ENCODE measurements at places on chromosomes 12 and 14. TPM values are rescaled to one million over a fixed set of nuclear protein-coding genes. Genes with fewer than 3 reads are reported as not detected.
A peak's percentile ranks its signal among the peaks of the same experiment; 100 is the strongest.

Gene SIX4
- total RNA-seq: 6.0 TPM

Gene KRT80
- total RNA-seq: 0.71 TPM

Gene GXYLT1
- total RNA-seq: 11.1 TPM

Gene MAP1LC3B2
- total RNA-seq: 1.0 TPM

Gene IGF1
- total RNA-seq: 103 TPM

Gene SLCO1A2
- total RNA-seq: not detected

Gene OR4M1
- total RNA-seq: not detected

Gene P2RX7
- 3.9 TPM for total RNA-seq

Gene ETNK1
- total RNA-seq: 77.6 TPM

Gene STON2
- total RNA-seq: 10.4 TPM

Gene HOXC12
- total RNA-seq: 0.45 TPM

Gene PRIMA1
- total RNA-seq: 6.7 TPM

Gene KERA
- total RNA-seq: not detected

Gene SPX
- 0.09 TPM for total RNA-seq

Gene PUS7L
- 12.9 TPM for total RNA-seq

Gene KRT86
- 0.45 TPM for total RNA-seq

DNA sequence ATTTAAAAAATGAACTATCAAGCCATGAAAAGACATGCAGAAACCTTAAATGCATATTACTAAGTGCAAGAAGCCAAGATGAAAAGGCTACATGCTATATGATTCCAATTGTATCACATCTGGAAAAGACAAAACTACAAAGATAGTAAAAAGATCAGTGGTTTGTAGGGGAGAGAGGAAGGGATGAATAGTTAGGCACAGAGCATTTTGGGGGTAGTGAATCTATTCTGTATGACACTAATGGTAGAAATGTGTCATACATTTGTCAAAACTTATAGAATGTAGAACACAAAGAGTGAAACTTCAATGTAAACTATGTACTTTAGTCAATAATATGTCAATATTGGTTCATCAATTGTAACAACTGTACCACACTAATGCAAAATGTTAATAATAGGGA is 20.8 kb downstream of the TXNDC16 start:
- DNase-seq: no peak

- DNase-seq: no peak
Observed at GRCh38 chr14:36939265-36939664, 233.1 kb downstream of the SLC25A21 start.

- DNase-seq: no peak
Observed at GRCh38 chr12:80273144-80273543, 170.9 kb upstream of the PTPRQ start.

DNA sequence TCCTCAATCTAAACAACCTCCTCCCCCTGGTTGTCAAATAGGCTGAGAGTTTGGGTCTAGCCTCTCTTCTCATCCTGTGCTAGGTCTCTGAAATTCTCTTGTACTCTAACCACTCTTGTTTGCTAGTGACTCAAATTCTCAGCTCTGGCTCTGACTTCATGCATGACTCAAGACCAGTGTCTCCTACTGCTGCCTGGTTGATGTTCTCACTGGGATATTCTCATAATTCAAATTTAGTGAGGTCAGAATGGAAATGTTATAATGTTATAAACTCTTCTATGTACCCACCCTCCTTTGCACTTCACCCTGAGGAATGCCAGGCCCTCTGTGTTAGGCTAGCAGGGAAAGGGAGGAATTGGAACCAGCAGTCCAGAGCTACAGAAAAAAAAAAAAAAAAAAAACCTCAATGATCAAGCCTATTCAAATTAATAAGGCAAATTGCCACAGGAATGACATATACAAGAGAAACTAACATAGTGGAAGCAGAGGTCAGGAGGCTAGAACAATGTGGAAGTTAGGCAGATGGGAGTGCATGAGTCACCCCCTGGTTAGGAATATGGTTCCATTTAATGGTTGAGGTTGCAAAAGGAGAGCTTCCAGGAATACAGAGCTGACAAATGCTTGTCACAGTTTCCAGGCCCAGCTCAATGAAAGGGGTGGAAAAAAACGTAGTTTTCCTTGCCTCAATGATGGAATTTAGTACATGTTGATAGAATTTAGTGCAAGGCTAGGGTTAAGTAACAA is 459.5 kb downstream of the RMST start:
- DNase-seq: no peak

GRCh38 chr14:57617510-57617909 is 123.9 kb upstream of the CCDC198 start:
- no peak for DNase-seq

GRCh38 chr14:75003250-75004027 is 718 bp downstream of the EIF2B2 start:
- DNase-seq: no peak

GRCh38 chr12:54282949-54283593 is 2.5 kb downstream of the HNRNPA1 start:
- DNase-seq: peak; percentile 57

DNA sequence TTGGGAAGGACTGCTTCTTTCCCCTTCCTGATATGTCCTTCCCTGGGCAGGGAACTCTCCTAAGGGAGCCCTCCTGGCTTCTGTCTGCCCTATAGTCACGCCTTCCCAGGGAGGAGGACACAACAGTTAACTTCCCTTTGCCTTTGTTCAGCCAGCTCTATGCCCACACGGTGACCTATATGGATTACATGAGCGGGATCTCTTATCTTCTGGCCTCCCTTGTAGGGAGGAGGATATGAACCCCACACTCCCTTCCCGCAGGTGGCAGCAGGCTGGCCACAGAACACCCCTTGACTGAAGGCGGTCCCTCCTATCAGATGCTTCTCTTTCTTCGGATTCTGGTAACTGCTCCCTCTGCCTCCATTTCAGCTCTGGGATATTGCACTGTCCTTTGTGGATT is 135.6 kb upstream of the MAX start:
- no peak for DNase-seq

DNA sequence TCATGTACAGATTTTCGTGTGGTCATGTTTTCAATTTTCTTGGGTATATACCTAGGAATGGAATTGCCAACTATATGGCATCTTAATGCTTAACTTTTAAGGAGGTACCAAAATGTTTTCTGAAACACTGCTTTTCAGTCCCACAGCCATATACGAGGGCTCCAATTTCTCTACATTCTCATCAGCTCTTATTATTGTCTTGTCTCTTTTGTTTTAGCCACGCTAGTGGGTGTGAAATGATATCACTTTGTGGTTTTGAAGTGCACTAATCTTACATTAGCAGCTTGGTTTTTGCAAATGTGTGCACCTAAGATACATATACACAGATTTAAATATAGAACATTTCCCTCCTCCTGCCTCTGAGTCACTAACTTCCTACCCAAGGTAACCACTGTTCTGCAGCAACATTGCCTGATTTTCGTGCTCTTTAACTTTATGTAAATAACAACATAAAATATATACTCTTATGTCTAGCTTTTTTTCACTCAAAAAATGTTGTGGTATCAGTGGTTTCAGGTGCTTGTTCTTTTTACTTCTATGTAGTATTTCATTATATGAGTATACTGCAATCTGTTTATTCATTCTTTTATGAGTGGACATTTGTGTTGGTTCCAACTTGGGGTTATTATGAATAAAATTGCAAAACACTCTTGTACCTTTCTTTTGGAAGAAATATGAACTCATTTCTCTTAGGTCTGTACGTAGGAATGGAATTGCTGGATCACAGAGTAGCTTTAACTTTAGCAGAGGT is 73.1 kb downstream of the ZFP36L1 start:
- DNase-seq: no peak

GRCh38 chr12:71220260-71220659 is 62.5 kb upstream of the TSPAN8 start:
- DNase-seq: no peak

GRCh38 chr12:109131154-109132050 is 15.0 kb downstream of the ACACB start:
- no peak for DNase-seq

DNA sequence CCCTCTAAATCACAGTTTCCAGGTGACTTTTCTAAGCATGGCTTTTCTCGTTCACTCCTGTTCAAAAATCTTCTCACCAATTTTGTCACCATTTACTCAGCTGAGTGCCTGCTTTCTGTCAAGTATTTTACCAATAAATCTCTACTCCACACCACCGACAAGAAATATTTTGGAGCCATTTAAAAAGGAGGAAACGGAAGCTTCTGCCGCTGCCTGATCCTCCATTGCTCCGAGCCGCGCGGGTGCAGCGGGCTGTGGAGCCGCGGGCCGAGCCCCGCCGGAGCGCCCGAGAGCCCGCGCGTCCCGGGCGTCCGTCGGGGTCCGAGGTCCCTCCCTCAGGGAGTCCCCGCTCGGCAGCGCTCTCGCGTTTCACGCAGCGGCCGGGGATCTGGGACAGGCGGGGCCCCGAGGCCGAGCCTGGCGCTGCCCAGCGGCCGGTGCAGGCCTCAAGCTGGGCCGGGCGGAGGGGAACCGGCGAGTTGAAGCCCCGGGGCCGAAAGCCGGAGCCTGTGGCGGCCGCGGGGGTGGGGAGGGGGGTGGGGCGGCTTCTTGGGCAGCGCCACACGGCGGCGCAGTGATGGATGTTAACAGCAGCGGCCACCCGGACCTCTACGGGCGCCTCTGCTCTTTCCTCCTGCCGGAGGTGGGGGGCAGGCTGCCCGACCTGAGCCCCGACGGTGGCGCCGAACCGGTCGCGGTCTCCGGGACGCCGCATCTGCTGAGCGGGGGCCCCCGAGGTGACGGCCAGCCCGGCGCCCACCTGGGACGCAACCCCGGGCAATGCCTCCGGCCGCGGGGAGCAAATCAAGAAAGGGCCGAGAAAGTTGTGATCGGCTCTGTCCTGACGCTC is 1.1 kb upstream of the HEBP1 start:
- DNase-seq: peak; percentile 77

DNA sequence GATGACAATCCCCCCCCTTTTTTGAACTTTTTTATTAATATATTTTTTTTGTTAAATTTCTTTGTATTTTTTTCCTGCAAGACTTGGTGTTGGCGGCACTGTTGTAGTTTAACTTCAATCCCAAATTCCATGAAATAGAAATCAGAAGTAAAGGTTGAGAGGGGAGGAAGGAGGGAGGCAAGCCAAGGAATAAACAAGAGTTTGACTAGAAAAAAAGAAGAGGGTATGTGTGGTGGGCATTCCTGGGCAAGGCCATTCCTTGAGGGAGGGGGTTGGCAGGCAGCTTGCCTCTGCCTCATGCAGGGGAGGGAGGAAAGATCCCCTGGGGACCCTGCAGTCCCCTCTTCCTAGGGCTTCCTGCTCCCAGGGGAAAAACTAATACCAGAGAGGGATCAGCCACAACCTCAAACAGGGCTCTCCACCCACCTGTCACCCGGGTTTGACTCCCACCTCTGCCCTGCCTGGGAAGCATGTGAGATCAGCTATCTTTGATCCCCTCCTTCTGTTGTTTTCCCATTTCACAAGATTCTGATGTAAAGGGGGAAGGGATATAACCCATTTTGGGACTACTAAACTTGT is 519 bp upstream of the AP1G2 start:
- DNase-seq: no peak

DNA sequence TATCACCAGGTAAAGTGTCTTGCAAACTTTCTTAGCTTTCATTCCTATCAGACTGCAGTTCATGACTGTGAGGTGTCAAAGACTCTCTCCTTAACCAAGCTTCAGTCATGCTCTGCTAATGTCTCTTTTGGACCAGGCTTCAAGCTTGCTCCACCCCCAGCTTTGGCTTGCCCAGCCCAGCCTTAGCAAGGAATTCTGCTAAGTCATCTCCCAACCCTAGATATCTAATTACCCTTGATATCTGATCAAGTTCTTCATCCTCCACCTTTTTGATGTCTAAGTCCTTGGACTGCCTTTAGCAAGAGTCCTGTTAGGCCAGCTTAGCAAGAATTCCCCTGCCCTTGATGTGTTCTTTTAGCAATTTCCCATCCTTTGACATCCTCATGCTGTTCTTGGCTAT is 108.9 kb upstream of the FGD4 start:
- no peak for DNase-seq

- no peak for DNase-seq
Observed at GRCh38 chr12:77855548-77855947, 24.9 kb downstream of the NAV3 start.

- DNase-seq: peak; percentile 50
Observed at GRCh38 chr12:52383331-52383730, 2.1 kb downstream of the KRT84 start.

DNA sequence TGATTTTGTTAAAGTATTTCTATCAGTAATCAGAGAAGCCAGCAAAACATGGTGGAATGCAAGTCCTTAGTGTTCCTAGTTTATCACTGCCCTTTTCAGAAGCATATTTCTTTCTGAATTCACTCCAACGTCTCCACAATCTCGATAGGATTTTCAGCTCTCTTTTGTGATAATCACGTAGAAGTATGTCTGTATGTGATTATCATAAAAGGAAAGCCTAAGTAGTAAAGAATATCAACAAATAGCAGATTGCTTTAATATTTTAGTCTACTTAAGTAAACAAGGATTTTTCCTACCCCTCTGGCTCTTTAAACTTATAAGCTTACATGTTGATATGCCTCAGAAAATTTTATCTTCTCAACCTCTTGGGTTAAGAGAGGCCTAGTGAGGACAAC is 147.4 kb upstream of the NUDT4 start:
- no peak for DNase-seq

- DNase-seq: no peak
Observed at GRCh38 chr12:42977451-42978230, 388.1 kb upstream of the PRICKLE1 start.

GRCh38 chr12:70736351-70737133 is 99.3 kb upstream of the PTPRB start:
- no peak for DNase-seq

DNA sequence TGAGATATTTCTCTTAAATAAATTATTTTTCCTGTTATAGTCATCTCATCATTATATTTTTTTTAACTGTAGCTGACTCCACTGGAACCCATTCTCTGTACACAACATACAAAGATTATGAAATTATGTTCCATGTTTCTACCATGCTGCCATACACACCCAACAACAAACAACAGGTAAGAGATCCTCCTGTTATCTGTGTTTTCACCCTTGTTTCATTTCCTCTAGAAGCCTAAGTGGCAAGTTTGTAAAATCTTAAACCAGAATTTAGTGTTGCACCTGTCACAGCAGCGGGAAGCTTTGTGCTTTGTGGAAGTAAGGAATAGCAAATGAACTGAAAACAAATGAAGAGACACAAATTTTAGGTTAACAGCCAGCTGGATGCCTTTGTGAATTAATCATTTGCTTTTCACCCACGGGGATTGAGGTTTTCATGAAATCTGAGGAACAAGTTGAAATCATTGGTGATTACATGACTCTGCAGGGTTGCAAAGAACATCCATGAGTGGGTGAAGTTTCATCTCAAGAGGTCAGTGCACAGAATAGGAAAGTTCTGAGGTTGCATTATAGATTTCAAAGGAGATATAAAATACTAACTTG is 273.9 kb upstream of the RGS6 start:
- DNase-seq: no peak

DNA sequence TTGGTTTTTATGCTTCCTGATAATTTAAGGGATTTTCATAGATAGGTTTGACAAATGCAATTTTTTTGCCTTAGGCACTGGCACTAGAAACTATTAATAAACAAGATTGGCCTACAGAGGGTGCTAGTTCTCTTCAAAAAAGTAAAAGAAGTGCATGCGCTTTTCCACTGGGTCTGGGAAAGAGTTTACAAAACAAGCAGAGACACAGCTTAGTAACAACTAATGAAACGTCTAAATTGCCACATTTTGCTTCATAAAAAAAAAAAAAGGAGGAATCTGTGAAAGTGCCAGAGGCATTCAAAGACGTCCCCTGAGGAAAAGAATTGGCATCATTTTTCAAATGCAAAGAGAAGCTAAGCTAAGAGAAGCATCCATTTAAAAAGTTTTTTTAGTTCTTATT is 58.3 kb upstream of the EEA1 start:
- DNase-seq: no peak

Measured in aorta (tissue), 5 donors.